ENCODE measurements at places on chromosomes 5 and 9. TPM values are rescaled to one million over a fixed set of nuclear protein-coding genes. Genes with fewer than 3 reads are reported as not detected.

AGXT2 gene
- 49.2 TPM for polyA plus RNA-seq

ADAMTS12 gene
- 15.6 TPM for polyA plus RNA-seq

DNA sequence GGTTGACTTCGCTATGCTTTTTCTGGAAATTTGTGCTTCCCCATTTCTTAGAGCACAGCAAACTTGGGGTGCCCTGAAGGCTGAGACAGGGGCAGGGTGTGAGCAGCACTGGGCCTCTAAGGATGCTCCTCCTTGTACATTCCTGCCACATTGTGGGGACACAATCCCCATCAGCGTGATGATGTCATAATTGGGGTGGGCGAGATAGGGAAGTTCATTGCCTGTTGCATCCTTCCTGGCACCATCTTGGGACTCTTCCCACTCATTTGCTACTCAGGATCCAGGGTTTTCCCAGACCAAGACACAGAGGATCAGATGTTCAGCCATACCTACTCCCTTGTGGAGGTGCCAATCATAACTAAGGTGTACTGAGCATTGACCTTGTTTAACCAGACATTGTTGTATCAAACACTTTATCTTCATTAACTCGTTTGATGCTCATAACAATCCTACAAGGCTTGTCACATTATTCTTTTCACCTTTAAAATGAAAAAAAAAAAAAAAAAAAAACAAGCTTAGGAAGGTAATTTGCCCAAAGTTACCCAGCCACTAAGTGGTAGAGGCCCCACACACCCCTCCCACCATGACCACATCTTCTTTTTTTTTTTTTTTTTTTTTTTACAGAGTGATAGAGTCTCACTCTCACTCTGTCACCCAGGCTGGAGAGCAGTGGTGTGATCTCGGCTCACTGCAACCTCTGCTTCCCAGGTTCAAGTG is 87.6 kb downstream of the UGCG start:
- DNase-seq: no peak

GRCh38 chr5:145450286-145450885 is 384.8 kb downstream of the PRELID2 start:
- no peak for DNase-seq

- DNase-seq: no peak
These were observed 1454.3 kb downstream of the MAT2B start for GRCh38 chr5:164959761-164960160.

GRCh38 chr5:6781716-6782115 is 68.5 kb downstream of the TENT4A start:
- no peak for DNase-seq

- no peak for DNase-seq
These were observed 135.2 kb upstream of the GRHPR start for GRCh38 chr9:37287317-37287716.

GRCh38 chr9:135224921-135225541 is 137.6 kb downstream of the OLFM1 start:
- DNase-seq: no peak

DNA sequence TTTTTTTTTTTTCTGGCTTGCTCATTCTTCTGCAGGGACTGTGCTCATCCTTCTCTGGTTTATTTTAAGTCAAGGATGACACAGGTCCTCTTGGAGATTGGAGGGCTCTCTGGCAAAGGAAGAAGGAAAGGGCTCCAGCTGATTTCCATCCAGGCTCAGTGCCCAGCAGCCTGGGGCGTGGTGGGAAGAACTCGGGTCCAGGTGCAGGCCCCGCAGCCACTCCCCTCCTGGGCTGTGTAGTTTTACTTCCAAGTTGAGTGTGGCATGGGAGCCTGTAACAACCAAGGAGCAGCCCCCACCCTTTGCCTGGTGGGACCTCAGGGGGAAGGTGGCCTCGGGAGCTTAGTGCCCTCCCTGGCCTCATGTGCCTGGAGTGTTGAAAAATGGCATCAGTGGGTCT is 58.9 kb downstream of the ANKRD33B start:
- no peak for DNase-seq

GRCh38 chr9:128986671-128987070 is 39.2 kb downstream of the NUP188 start:
- DNase-seq: no peak

Data from right renal pelvis (tissue), 4 donors.